ENCODE measurements at places on chromosomes 1 and 21. TPM values are rescaled to one million over a fixed set of nuclear protein-coding genes. Genes with fewer than 3 reads are reported as not detected.

CASQ2 gene
- under 0.01 TPM for total RNA-seq

TRPM2 gene
- under 0.01 TPM for total RNA-seq

UBE2U gene
- not detected for total RNA-seq

DCST2 gene
- total RNA-seq: under 0.01 TPM

NVL gene
- 18.6 TPM for total RNA-seq

RPE65 gene
- not detected for total RNA-seq

FHAD1 gene
- 0.83 TPM for total RNA-seq
